ENCODE measurements at places on chromosomes 2 and 18.

DNA sequence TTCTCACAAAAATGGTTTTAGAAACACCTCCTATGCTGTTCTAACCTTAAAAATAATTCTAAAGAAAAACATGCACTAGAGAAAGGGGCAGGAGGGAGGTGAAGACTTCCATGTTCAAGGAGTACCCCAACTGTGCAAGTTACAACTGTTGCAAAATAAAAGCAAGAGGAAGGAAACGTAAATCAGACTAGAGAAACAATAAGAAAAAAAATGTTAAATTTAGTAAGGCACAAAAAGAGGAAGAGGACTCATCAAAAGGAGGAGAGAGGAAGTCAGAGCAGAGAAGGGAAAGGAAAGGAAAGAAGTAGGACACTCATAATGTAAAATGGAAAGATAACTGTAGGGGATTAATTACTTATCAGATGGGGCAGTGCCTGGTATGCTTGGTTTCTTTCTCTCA lies 34.1 kb downstream of the RAPH1 start:
- DNase-seq: no peak

DNA sequence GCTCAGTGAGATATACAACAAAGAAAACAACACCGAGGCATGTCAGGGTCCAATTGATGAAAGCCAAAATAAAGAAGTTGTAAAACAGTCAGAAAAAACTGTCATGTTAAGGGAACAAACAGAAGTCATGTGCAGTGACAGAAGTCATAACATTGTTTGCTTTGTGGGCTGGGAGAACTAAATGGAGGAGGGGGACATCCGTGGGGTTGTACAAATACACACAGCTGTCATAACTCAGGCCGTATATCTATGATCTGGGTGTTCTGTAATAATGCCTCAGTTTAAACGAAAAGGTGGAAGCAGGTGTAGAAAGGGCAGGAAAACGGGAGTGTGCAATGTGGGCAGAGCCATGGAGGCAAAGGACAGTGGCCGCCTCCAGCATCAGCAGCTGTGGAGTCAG lies 27.3 kb downstream of the TIMM21 start:
- no peak for DNase-seq

DNA sequence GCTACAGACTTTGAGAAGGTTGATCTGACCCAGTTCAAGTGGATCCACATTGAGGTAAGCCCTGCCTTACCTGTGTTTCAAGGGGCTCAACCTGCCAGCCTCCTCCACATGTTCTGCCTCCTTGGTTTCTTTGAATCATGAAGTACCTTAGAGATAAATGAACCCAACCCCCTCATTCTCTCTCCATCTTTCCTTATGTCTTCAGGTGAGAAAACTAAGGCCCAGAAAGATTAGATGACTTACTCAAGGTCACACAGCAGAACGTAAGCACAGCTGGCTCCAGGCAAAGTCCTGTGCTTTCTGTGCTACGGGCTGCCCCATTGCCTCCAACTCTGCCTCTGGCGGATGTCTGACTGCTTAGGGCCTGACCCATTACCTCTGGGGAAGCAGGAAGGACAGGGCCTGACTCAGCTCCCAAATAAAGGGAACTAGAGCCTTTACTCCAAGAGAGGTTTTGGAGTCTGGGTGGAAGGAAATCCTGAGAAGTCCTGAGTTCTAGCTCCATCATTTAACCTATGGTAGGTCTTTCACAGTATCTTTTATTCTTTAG lies 10.3 kb downstream of the KHK start:
- DNase-seq: no peak

GRCh38 chr2:174059178-174059883 lies 94.2 kb upstream of the SP3 start:
- DNase-seq: no peak

- no peak for DNase-seq
Observed at GRCh38 chr2:177532567-177532966, 140.0 kb downstream of the AGPS start.

DNA sequence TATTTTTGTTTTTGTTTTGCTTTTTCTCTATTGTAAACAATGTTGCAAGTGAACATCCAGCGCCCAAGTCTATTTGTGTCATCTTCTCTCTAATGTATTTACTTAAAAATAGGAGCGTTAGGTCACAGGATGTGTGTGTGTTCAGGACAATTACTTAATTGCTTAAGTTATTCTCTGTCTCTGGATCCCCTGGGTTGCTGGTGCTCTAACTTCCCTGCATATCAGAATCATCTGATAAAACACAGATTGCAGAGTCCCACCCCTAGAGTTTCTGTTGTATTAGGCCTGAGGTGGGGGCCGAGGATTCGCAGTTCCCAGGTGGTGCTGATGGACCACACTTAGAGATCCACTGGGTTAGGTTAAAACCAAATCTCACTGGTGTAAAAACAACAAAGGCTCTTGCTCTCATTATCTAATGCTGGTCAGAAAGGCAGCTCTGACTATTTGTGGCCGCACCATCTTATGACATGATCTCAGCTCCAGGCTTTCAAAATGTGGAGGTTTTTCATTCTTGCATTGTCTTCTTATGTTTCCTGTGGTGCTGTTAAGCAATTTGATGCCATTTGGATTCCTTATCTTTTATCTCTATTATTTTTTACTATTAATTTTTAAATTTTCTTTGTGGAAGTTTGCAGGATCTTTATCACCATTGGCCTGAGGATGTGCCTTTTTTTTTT lies 87.7 kb downstream of the CLIP4 start:
- DNase-seq: no peak

DNA sequence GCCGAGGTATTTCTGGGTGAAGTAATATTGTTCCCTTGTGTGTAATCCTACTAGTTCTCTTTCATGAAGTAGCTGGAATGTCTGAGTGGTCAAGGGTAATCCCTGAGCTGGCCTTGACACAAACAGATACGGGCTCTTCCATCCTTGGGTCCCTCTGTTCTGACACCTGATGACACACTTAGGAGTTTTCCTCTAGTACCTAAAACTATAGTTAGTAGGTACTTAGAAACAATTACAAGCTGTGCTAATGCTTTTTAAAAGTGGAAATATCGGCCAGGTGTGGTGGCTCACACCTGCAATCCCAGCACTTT lies 59.2 kb upstream of the IL1R1 start:
- no peak for DNase-seq

Data from Jurkat, Clone E6-1 (cell line).